ENCODE measurements at places on chromosomes 2 and 18.
A peak's percentile ranks its signal among the peaks of the same experiment; 100 is the strongest.

GRCh38 chr2:179877601-179878364 lies 16.4 kb upstream of the ZNF385B start:
- DNase-seq, result no peak

DNA sequence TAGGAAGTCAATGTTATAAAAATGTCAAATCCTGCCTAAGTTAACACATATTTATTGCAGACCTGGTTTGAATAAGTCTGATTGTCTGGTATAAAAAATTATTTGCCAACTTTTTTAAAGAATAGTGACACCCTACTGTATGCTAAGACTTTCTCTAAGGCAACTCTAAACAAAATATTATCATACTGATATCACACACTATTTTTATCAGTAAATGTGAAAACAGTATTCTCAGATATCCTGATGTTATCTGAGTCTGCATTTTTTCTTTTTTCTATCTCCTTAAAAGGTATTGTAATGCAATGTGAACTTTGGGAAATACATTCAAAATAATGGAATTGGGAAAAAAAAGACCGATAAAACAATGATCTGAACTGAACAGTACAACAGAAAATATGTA lies 127.1 kb downstream of the DOCK10 start:
- DNase-seq, result no peak

DNA sequence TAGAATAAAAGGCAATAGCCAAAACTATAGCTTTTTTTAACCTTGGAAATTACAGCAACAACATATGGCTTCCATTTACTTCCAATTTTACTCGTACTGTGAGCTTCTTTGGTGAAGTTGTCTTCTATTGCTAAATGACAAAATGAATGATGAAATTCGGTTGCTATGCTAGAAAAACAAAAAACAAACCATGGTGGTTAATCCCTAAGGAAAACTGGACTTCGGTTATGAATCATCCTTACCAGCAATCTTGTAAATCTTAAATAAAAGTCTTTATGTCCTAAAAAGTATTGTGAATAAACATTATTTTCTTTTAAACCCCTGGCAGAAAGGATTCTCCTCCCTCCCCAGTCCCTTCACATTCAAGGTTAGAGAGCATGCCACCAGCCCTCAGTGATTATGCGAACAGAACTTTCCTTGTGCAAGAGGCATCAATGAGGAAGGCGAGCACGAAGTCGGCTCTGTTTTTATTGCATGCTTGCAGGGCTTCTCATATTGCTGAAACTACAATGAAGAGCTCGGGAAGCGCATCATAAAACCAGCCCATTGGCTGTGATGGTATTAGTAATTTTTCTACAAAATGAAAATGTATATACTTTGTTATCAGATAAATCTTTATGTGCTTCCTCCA lies 62.9 kb downstream of the ZNF521 start:
- peak; percentile 83 for DNase-seq

- DNase-seq, result no peak
These were observed 22.3 kb upstream of the GPR17 start for GRCh38 chr2:127623388-127624319.

DNA sequence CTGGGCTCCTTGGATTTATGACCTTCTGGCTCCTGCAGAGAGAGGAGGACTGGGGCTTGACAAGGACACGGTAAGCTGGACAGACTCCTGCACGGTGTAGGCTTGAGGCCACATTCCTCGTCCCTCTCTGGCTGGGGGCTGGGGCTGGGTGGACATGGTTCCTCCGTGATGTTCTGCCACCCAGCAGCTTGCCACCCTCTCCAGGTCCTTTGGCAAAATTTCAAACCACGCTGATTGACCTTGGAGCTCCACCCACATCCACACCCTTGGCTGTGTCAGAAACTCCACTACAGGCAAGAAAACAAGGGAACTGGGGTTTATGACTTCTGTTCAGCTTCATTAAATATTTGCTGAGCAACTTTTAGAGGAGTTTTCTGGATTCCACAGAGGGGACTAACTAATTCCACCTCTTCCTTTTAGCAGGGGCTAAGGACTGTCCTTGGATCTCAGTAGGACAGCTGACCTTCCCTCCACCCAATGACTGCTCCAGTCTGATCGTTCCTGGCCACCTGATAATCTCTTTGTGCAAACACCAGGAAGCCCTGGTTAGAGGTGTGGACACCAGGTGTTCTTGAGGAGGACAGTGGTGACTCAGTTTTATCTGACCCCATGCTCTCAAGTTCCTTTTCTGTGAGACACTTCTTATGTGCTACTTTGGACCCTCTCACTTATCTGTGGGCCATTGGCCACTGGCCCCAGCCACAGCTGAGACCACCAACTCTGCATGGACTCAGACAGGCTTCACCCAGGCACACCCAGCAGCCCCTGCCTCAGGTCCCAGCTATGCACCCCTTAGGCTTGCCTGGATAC lies 29.3 kb downstream of the GPR55 start:
- no peak for DNase-seq

GRCh38 chr18:73901566-73901965 lies 246.1 kb downstream of the FBXO15 start:
- DNase-seq, result no peak

GRCh38 chr18:53745224-53745967 lies 479.1 kb downstream of the MBD2 start:
- DNase-seq, result no peak

GRCh38 chr2:59777120-59777519 lies 776.3 kb downstream of the BCL11A start:
- DNase-seq, result no peak

GRCh38 chr2:61185231-61185728 lies 23.3 kb downstream of the C2orf74 start:
- DNase-seq, result no peak

DNA sequence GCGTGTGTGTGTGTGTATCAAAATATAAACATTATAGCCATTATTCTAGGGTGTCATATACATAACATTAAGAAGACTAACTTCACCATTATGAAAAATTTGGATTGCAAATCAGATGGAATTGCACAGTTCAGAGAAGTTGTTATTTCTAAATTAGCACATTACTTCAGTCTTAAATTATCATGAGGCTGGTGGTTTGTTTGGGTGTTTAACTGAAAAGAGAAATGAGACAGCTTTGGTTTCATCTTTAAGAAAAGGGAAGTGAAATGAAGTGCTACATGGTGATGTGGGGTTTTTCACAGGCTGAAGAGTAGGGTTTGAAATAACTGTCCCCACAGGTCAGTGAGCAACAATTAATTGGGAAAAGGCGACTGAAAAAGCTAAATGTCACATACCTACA lies 161.2 kb upstream of the XIRP2 start:
- DNase-seq, result no peak

GRCh38 chr18:51330739-51331138 lies 133.3 kb upstream of the MEX3C start:
- no peak for DNase-seq

- no peak for DNase-seq
These were observed 63.2 kb downstream of the GNAL start for GRCh38 chr18:11752116-11752911.

DNA sequence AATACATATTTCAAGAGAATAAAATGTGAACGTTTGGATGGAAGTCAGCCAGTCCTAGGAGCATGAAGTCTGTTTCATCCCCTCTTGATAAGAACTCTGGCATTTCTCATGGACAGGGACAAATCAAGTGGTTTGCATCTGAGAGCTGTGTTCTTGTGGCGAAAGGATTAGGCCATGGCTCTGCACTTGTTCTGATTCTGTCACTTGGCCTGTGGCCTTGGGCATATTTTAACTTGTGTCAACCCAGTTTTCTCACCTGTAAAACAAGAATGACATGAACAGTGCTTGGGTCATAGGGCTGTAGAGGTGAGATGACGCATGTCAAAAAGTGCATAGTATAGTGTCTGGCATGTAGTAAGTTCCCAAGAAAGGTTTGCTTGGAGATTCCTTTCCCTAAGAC lies 125.8 kb downstream of the MGAT5 start:
- no peak for DNase-seq

- DNase-seq, result no peak
These were observed 41.2 kb downstream of the PCARE start for GRCh38 chr2:29033172-29033571.

DNA sequence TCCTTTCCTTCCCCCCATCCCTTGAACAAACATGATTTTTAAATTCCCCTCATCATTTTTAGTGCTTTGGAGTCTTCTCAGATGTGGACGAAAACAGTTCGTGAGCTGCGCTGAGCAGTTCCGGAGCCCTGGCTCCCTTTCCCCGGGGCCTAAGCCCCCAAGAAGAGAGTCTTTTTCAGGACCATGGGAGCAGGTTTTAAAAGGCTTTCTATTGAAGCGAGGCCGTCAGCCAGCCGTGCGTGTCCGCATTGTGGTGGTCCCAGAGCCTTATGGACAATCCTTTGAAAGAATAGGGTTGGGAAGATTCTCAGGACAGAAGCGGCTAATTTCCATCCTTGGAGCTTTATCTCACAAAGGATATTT lies 290.7 kb downstream of the SOX11 start:
- no peak for DNase-seq

DNA sequence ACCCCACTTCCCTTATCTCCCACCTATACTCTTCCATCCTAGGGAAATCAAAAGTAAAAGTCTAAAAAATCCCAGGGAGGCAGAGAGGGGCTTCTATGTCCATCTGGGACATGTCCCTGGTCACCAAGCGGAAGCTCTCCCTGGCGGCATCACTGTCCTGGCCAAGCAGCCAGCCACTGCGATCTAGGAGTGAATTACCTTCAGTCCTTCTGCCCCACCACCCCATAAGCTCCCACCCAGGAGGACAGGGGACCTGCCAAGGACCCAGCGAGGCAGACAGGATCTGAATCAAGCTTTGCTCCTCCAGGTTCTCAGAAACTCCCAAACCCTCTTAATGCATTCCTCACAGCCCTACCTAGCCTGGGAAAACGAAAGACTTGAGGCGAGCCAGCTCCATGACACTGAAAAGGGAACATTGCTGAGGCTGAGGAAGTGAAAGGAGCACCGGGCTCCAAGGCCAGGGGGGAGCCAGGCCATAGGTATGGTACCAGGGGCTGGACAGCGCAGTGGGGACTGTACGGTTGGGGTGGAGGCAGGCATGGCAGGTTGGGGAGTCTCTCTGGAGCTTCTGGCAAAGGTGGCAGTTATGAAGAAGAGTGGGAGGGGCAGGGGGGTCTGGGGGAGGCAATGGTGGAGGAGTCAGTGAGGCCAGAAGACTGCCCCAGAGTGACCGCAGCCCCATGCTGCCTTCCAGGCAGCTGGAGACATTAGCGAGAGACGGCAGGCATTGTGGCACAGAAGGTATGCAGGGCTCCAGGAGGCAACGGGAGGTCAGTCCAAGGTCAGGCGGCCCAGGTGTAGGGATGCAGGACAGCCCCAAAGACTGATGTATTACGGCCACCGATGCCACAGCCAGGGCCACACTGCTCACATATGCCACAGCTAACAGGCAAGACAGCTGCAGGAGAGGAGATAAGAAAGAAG lies 2.7 kb upstream of the SLC23A3 start:
- DNase-seq, result no peak

- no peak for DNase-seq
These were observed 12.8 kb upstream of the PIK3C3 start for GRCh38 chr18:41942254-41942653.

- DNase-seq, result no peak
These were observed 136.1 kb upstream of the LGALSL start for GRCh38 chr2:64317707-64318475.

GRCh38 chr2:172288603-172289002 lies 138.8 kb upstream of the ITGA6 start:
- DNase-seq, result no peak

DNA sequence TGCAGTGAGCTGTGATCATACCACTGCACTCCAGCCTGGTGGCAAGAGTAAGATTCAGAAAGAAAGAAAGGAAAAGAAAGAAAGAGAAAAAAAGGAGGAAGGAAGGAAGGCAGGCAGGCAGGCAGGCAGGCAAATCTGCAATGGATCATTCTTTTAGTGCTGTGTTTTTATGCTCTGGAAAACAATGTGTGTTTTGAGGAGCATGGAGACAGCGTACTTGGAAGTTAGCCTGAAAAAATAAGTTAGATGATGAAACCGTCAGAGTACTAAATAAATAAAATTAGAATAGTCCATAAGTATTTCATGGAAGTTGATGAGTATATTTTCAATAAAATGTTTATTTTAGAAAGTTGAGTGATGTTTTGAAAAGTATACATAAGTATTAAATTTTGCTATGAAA lies 366.4 kb upstream of the CDH20 start:
- DNase-seq, result no peak

Data from AG04449 (cell line).